ENCODE measurements at places on chromosomes 2 and 18. TPM values are rescaled to one million over a fixed set of nuclear protein-coding genes. Genes with fewer than 3 reads are reported as not detected.

DNA sequence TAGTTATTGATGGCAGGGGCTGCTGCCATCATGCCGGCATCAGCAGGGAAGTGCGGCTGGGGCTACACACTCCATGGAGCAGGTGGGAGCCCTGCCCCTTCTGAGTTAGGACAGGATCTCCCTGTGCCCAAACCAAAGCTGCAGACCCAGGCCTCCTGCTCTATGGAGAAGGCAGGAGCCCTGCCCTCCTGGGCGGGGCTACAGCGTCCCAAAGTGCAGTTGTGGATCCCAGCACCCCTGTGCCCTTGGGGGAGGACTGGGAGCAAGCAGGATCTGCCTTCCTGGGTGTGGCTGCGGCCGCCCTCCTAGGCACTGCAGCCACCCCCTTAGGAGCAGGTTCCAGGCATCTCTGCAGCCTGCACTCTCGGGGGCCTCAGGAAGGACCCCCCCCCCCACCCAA is 1392.4 kb upstream of the SLC39A10 start:
- DNase-seq: no peak

DNA sequence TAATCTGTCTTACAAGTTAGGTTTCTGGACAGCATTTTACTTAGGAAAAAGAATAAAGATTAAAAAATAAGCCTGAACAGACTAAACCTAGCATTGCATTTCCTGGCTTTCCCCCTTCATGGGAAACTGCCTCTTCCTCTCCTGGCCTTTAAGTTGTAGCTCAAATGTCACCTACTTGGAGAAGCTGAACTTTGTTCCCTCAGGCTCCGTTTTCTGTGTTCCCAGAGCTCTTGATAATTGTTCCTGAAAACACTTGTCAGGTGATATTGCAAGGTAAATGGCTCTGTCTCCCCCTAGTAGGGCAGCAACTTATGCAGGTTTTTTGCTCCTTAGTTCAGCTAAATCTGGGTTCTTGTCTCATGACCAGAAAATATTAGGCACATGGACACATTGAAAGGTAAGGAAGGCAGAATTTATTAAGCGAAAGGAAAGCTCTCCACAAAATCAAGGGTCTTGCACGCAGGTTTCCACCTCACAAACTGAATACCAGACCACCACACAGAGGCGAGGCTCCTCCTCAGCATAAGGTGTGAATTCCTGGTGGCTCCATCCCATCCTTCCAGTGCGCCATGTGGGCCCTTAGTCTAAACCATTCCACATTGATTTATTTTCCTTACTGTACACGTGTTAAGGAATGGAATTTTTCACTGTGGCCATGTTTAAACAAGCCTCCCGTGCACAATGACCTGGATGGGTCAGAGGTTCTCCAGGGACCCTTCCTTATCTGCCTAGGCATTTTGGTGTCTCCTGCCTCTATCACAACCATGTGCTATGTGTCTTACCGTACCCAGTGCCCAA is 229.3 kb downstream of the HNMT start:
- DNase-seq: no peak

DNA sequence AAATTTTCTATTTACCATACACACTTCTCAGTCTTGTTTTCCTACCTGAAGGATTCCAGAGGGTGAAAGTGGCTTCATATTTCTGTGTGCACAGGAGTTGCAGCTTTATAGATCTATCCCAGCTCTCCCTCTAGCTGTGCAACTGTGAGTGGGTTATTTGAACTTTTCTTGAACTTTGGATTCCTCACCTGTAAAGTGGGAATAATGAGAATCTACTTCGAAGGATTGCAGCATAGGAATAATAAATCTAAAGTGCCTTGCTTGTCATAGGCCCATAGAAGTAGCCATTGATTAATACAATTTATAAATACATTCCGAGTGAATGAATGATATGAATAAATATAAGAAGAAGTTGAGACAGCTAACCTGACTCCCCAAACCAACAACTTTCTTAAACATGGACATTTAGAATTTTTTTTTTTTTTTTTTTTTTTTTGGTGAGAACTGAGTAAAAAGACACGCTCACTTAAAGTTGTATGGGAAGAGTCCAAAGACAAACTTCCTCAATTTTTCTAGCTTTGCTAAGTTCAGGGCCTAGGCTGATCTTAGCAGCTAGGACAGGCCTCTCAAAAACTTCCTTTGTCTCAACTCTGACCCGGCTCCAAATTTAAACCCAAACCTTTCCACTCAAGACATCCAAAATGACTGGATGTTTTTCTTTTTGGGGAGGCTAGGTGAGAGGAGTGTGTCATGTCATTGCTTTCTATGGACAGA is 203.3 kb upstream of the FBXO11 start:
- no peak for DNase-seq

GRCh38 chr2:24107-24506 is 22.2 kb downstream of the FAM110C start:
- DNase-seq: no peak

- DNase-seq: peak; percentile 70
These were observed 191.8 kb downstream of the FTCDNL1 start for GRCh38 chr2:199659207-199659606.

GRCh38 chr18:33959609-33960008 is 265.1 kb downstream of the NOL4 start:
- no peak for DNase-seq

DNA sequence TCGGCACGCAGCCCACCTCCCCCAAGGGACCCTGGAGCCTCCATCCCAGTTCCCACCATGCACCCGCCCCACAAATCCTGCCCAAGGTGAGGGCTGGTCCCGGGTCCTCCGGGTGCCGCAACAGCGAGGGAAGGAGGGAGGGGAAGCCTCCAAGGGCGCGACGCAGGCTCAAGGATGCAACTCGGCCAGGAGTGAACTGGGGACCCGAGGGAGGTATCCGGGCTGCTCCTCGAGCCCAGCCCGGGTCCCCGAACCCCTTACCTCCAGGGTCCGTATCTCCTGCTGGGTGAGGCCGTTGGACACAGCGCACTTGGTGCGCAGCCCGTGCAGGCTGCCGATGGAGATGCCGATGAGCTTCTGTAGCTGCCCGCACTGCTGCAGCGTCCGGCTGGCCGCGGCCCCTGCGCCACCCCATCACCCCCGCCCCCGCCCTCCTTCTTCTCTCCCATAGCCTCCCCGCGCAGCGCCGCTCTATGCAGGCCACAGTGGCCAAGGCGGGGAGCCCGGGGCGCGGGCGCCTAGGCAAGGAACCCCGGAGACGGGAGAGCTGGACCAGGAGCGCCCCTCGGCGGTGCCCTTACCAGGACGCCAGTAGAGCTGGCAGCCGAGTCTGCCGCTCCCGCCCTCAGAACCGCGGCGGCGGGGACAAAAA is 124.1 kb downstream of the ANKRD30BL start:
- no peak for DNase-seq

- no peak for DNase-seq
These were observed 12.0 kb upstream of the CASP8 start for GRCh38 chr2:201248288-201248844.

- DNase-seq: no peak
These were observed 35.9 kb downstream of the PTGR3 start for GRCh38 chr18:75173125-75173432.

DNA sequence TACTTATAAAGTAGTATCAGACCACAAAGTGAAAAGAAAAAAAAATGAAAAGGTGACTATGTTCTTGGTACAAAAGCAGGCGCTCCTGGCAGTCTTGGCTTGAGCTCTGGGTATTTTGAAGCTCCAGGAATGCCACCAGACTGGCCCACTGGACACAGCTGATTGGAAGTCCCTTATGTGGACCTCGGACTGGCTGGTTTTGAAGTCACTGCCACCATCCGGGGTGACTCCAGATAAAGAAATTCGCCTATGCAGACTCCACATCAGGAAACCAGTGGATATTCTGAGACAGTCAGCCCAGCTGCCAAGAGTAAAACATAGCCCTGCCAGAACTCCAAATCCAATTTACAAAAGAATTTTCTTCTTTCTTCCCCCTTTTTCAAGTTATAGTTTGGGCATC is 28.0 kb downstream of the ACKR3 start:
- DNase-seq: no peak

Gene CYP26B1
- 5.4 TPM for total RNA-seq

GRCh38 chr2:38375696-38376345 is 1.3 kb downstream of the ATL2 start:
- DNase-seq: no peak

DNA sequence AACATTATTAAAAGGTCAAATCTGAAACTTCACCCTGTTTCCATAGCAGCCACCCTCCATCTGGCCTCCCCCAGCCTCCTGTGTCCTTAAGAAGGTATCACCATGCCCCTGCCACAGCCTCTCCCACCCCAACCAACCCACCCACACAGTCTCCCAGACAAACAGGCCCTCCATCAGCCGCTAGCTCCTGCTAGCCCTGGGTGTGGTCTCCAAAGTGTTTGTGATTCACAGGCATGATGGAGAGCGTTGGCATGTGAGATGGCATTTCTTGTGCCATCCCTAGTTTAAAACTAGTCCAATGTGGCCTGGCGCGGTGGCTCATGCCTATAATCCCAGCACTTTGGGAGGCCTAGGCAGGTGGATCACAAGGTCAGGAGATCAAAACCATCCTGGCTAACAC is 44.9 kb upstream of the GPR45 start:
- DNase-seq: no peak

DNA sequence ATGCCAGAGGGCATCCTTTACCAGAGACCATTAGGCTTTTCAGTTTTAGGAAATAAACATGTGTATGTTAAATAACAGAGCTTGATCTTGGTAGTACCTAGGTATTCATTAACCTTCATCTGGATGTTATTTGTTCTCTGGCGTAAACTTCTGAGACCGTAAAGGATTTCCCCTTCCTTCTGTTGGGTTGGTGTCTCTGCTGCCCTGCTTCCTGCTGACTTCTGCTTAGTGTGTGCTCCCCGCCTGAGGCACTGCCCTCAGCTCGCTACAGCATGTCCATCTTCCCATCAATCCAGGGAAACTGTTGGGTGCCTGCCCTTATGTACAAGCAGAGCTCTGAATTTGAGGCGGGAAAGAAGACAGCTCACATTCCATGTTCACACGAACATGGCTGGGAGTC is 177.9 kb downstream of the TPGS2 start:
- no peak for DNase-seq

Gene DCDC2C
- not detected for total RNA-seq

DNA sequence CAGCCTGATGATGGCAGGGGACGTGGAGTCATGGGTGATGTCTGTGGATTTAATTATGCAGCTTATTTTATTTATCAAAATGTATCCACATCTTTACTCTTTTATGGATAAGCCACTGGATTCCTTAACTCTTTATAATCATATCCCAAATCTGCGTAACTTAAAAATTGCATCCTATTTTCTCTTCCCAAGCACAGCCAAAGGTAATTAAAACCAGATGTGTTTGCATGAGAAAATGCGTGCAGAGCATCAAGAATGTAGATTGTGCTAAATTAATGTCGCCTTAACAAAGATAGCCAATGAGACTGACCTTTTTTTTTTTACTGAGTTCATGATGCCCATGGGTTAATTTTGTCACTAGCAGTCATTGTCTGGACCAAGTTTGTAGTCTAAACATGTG is 10.0 kb downstream of the SH3RF3 start:
- DNase-seq: no peak

Gene KLHL41
- 159 TPM for total RNA-seq

- no peak for DNase-seq
These were observed 31.3 kb downstream of the GATA6 start for GRCh38 chr18:22200611-22201225.

Data from Right ventricle myocardium inferior (tissue), 1 donor.